ENCODE measurements at places on chromosomes 13 and 19.

GRCh38 chr13:109180905-109181425, 551.6 kb downstream of the MYO16 start:
- no peak for DNase-seq

DNA sequence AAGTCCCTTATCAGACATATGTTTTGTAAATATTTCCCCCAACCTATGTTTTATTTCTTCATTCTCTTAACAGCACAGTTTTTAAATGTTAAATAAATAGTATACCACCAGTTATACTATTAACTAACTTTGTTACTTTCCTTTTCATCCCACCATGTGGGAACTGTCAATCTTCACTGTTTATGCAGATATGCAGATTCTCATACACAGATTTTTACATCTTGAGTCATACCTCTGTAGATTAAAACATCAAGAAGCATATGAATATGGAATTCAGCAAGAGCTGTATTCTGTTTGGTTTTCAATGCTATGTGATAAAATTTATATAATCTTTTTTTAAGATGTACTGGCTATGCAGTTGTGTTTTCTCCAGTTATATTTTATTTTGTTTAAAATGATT, 566.3 kb downstream of the LIG4 start:
- no peak for DNase-seq

DNA sequence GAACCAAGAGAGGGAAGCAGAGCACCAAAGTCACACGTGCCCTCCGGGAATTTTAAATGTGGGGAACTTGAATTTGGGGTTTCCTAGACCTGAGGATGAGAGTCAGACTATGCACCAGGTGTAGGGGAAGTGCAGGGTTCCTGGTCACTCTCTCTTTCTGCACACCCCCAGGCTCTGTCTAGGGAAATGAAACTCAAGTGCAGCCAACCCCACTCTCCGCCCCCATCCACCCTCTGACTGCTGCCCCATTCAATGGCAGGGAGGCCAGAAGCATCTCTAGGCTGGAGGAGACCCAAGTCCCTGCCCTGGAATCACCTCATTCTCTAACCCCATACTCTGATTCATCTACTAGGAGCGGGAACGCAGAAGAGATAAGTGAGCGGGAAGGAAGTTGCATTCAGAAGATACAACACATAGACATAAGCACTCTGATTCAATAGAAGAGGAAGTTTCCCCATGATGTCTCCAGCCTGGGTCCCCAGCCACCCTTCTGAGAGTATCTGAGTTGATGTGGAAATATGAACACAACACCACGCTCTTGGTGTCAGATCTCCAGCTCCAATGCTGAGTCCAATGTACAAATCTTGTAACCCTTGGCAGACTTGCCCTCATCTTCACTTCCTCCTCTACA, 4.7 kb upstream of the SIGLEC14 start:
- no peak for DNase-seq

DNA sequence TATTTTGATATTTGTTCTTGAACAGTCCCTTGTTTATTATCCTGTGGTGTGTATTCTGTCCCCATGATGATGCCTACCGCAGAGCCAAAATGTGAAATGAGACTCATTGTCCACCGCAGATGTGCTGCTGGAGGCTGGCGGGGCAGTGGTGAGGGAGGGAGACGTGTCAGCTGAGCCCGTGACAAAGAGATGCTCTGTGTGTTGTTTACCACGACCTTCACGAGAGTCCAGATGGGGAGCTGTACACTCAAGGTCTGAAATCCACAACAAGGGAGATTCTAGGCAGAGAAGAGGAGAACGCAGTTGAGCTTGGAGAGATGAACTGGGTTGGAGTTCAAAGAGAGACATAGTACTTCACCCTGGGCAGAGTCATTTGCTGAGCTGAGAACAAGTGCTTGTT, 20.8 kb upstream of the AMER2 start:
- DNase-seq: no peak
